ENCODE measurements at places on chromosomes 7 and 10.

- no peak for DNase-seq
These were observed 16.5 kb upstream of the CREB5 start for GRCh38 chr7:28395831-28396230.

- no peak for DNase-seq
These were observed 152.5 kb upstream of the ZNF32 start for GRCh38 chr10:43801140-43801539.

DNA sequence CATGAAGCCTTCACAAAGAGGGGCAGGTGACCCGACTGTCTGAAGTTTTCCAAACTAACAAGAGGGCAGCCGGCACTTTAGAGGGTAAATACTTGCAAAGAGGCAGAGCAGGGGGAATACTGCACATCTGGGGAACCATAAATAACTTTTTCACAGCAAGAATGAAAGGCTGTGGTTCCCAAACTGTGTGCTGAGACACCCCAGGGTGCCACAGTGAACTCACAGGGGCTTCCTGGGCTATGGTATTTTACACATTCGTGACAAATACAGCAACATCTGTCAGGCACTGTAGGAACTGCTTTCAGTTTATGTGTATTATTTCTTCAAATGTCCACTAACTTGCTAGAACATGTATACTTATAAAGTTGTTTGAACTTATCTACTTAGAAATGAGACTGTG, 67.2 kb downstream of the TBXAS1 start:
- DNase-seq = no peak

DNA sequence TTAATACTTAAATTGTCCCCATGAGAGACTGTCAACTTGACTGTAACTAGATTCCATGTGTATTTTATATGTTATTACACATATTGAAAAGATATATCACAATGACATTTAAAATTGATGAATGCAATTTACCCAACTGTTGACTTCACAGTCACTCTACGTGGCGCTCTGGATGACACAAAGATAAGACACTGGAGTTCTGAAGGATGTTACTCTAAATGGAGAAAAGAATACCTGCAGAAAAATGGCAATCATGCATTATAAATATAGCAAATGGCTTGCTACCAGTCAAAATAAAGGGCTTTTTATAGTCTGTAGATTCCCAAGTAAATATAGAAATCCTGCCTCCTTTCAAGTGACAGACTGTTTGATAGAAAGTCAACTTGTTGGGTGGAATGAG, 143.6 kb upstream of the KLF6 start:
- no peak for DNase-seq

DNA sequence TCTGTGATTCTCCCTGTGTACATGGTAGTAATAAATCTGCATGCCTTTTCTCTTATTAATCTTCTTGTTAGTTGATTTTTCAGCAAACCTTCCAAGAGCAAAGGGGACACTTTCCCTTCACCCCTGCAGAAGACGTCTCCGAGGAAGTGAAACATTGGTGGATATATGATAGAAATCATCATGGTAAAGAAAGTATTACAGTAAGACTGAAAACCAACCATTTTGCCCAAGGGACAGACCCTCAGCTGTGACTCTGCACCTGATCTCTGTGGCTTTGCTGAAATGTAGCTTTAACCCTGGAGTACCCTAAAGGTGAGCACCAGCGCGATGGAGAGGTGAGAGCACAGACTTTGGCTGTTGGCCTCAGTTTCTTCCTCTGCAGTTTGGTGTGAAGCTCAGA, 32.8 kb upstream of the MYO3A start:
- DNase-seq = no peak

- no peak for DNase-seq
These were observed 59.2 kb upstream of the GPR26 start for GRCh38 chr10:123606955-123607354.

DNA sequence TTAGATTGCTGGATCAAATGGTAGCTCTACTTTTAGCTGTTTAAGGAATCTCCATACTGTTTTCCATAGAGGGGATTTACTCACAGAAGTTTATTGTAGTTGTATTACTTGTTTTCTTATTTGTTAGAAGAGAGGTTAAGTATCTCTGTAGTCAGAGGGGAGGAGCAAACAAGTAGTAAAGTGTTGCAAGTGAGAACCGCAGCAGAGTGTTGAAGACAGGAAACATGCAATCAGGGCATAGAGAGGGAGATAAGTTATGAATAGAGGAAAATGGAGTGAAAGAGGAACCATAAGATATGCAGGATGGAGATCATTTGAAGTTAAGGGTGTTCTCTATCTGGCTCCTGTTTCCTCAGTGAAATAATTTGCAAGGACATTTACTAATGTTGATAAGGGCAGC, 331.4 kb upstream of the TMEM229A start:
- no peak for DNase-seq

DNA sequence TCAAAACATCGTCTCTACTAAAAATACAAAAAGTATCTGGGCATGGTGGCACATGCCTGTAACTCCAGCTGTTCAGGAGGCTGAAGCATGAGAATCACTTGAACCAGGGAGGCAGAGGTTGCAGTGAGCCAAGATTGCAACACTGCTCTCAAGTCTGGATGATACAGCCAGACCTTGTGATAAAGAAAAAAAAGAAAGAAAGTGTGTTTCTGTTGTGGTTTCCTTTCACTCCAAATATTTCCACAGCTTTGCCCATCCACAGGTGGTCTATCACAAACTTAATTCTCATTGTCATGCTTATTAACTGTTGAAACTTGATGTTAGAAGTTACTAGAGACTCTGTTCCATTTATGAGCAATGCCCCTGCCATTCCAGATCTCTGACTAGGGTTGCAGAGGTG, 316.0 kb upstream of the SEMA3C start:
- no peak for DNase-seq

DNA sequence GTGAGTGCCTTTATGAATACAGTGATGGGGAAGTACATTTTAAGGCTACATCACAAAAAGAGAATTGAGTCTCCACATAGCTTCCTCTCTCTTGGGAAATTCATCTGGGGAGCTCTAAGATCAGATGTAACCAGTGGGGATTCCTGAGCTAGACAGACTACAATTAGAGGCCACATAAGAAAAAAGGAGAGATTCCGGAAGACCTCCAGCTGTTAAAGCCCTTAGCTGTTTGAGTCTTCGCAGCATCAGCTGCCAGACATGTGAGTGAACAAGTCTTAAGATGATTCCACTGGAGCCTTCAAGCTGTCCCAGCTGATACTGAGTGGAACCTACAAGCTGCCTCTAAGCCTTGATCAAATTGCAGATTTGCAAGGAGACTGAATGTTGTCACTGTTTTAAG, 448.5 kb downstream of the NXPH1 start:
- no peak for DNase-seq

GRCh38 chr10:57983281-57983791, 284.4 kb downstream of the IPMK start:
- no peak for DNase-seq

DNA sequence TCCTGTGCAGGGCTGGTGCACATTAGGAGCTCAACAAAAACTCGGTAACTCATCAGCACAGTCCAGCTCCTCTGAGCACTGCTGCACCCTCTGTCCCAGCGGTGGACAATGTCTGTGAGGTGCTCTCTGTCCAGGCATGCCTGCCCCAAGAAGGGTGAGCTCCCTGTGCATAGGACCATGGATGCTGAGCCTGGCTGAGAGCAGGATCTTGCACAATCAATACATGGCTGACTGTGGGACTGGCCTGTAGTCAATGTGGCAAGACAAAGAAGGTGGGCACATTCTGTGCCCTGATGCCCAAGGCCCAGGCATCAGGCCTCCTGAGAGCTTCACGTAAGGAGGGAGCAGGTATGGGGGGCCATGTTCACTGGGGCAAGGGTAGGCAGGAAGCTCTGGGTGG, 17.1 kb downstream of the ARHGAP22 start:
- DNase-seq = no peak

DNA sequence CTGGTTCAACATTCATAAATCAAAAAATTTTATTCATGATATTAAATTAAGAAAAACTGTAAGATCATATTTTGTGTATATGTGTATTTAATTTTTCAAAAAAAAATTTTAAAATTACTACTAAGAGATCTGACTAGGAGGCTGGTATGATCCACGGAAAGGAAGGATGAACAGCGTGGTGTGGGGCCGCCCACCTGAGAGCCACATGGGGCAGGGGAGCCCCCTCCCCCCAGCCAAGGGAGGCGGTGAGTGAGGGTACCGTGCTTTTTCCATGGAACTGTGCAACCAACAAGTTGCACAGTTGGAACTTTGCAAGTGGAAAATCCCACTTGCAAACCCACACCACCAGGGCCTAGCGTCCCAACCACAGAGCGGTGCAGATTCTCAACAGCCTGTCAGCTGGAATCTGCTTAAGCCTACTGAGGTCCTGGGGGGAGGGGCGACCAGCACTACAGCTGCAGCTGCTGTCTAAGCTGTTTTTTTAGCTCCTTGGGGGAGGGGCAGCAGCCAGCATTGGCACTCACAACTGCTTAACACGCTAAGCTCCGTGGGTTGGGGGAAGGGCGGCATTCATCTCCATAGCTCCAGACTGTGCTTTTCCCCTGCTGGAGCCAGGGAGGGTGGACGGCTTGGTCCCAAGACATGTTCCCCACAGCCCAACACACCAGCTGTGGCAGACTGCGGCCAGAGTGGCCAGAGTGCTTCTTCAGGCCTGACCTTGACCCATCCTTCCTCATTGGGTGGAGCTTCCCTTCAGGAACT, 94.2 kb upstream of the IGFBP3 start:
- DNase-seq = no peak

GRCh38 chr7:39172137-39172536, 194.4 kb downstream of the POU6F2 start:
- no peak for DNase-seq

DNA sequence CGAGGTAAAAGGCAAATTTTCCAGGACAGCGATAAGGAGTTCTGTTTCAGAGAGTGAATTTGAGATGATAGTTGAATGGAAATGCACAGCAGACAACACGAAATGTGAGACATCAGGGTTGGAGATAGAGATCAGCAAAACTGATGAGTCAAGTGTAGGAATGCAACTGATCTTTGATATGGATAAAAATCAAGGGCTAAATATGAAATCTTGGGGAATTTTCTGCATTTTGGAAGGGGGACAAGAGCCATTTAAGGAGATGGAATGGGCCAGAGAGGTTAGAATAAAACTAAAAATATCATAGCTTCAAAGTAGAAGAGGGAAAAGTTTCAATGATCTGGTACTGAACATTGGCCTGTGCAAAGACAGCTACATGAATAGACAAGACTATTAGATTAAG, 11.5 kb downstream of the CISD1 start:
- DNase-seq = no peak

GRCh38 chr10:4813023-4813422, 13.0 kb upstream of the AKR1E2 start:
- no peak for DNase-seq

GRCh38 chr7:128875523-128875948, 12.9 kb downstream of the ATP6V1F start:
- no peak for DNase-seq

DNA sequence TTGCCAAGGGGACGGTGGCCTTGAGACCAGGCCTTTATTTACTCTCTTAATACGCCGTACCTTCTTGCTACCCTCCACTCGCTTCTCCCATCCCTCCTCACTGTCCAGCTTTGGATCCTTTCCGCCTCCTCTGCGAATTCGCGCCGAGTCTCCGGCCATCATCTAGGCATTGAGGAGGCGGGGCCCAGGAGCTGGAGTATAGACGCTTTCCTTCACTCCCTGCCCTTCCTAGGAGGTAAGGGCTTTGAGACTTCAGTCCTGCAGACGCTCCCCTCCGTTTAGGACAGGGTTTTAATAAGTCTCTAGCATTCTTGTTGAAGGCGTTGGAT, 538 bp downstream of the TFAM start:
- DNase-seq = peak; percentile 9

DNA sequence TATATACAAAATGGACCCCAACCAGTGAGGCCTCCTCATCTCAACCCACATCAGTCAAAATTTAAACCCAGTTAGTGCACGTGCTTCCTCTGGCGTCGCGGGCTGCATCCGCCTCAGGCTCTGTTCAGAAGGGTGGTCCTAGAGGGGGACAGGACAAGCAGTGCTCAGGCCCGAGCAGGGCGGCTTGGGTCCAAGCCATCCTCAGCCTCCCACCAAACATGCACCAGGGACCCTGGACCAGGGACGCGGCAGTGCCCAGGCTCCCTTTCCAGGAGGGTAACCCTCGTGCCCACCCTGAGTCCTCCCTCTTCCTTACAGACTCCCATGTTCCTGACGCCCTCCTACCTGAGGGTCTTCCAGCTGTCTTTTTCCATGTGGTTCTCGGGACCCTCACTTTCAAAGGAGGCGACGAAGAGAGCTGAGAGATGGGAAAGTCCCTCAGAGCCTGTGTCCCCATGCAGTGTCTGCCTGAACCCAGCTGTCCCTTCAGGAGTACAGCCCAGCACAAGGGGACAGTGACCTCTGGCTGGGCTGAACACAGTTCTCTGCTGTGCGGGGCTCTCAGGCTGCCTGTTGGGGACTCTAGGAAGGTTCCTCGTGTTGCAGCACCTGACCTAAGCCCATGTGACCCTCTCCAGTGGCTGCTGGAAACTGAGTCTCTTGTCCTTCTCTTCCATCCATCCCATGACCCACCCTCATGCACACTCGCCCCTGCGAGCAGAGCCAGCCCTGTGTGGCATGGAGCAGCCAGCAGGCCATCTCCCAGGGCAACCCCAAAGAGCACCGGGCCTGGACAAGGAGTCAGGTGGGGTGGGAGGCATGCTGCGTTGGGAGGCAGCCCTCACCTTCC, 58.1 kb downstream of the CSGALNACT2 start:
- DNase-seq = no peak

- DNase-seq = no peak
These were observed 657.9 kb downstream of the NXPH1 start for GRCh38 chr7:9091282-9091681.

- no peak for DNase-seq
These were observed 64.5 kb downstream of the MCMBP start for GRCh38 chr10:119807960-119808697.

GRCh38 chr7:20575736-20576135, 39.7 kb upstream of the ABCB5 start:
- no peak for DNase-seq

DNA sequence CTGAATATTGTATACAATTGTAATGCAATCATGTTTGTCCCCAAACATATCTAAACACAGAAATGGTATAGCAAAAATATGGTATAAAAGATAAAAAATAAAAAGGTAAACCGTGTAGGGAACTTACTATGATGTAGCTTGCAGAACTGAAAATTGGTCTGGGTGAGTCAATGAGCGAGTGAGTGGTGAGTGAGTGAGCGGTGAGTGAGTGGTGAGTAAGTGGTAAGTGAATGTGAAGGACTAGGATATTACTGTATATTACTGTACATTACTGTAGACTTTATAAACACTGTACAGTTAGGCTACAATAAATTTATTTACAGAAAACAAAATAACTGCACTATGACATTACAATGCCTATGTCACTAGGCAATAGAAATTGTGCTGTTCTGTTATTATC, 1163.2 kb upstream of the SORCS1 start:
- no peak for DNase-seq

- DNase-seq = no peak
These were observed 39.3 kb upstream of the DRGX start for GRCh38 chr10:49435225-49435624.

Measured in renal pelvis (tissue), 12 donors.